ENCODE measurements at places on chromosomes 16 and 17. TPM values are rescaled to one million over a fixed set of nuclear protein-coding genes. Genes with fewer than 3 reads are reported as not detected.
A peak's percentile ranks its signal among the peaks of the same experiment; 100 is the strongest.

DNA sequence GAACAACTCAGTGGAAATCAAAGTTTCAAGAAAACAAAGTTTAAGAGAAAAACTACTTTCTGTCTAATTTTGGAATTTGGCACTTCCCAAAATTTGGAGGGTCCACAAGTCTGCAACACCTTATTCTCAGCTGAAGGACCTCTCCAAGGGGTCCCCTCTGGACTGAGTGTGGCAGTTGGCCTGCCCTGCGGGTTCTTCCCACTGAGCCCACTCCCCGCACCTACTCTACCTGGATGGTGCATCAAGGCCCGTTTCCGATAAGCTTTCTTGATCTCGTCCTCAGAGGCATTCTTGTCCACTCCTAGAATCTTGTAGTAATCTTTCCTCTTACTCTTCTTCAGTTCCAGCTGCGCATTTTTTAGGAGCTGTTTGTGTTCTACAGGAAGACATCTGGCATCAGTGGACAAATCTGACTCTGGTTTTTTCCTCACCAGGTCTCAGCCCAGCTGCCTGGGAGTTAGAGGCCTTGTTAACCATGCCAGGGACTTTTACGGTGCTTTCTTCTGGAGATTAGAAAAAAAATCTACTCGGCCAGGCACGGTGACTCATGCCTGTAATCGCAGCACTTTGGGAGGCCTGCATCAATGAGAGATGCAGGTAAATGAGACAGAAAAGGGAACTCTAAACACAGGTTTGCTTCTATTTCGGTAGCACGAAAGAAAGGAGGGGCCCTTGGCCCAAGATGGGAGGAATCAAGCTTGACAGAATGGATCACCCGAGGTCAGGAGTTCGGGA is 15.6 kb downstream of the CNP start:
- no peak for DNase-seq

Gene TLCD3A
- total RNA-seq, result 5.1 TPM

Gene NUPR1
- 50.2 TPM for total RNA-seq

Gene BCAR1
- total RNA-seq, result 80.3 TPM

- no peak for DNase-seq
These were observed 689.5 kb upstream of the RBFOX1 start for GRCh38 chr16:6643080-6643686.

GRCh38 chr16:12310286-12310685 is 333.8 kb downstream of the SNX29 start:
- no peak for DNase-seq

Gene SLC22A31
- total RNA-seq, result not detected

Gene AOC2
- 0.89 TPM for total RNA-seq

GRCh38 chr16:81350306-81350615 is 35.5 kb downstream of the GAN start:
- no peak for DNase-seq

DNA sequence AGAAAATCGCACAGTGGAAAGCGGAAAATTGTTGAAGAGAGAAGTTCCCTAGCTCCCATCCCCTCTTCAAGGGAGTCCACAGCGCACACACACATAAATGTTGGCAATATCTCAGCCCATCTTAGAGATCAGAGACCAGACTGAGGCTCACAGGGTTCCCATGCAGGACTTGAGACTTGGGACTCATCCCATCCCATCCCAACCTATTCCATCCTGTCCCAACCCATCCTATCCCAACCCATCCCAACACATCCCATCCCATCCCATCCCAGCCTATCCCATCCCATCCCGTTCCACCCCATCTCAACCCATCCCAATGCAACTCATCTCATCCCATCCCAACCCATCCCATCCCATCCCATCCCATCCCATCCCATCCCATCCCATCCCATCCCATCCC is 29.6 kb downstream of the GSG1L start:
- no peak for DNase-seq

DNA sequence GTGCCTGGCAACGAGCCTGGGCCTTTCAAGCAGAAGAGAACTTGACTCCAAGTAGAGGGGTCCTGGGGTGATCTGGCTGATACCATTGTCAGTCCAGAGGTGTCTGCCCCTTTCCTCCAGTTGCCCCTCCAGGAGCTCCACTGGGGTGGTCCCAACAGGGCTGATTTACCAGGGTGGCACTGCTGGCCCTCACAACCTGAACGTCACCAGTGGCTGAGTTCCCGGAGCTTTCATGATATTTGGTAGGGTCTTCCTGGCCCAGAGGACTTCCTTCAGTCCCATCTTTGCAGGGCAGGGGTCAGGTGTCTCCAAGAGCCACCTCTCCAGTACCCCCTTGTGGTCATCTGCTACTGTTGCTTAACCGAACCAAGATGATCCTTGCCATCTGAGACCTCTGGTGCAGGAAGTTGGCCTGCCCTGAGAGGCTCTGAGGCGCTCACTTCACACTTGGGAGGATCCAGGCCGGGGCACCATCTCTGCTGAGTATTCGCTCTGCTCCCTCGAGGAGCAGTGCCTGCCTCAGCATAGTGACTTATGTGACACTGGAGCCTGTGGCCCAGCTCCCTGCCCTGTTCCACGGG is 3.5 kb downstream of the LIMD2 start:
- no peak for DNase-seq

Gene COPZ2
- total RNA-seq, result 78.6 TPM

GRCh38 chr16:11417487-11417886 is 72.2 kb downstream of the RMI2 start:
- DNase-seq, result peak; percentile 85

- DNase-seq, result no peak
These were observed 229.0 kb upstream of the NLRP1 start for GRCh38 chr17:5813357-5813756.

GRCh38 chr16:11673091-11674000 is 5.1 kb downstream of the SNN start:
- DNase-seq, result no peak

- DNase-seq, result no peak
These were observed 14.5 kb upstream of the KRTAP9-2 start for GRCh38 chr17:41211845-41212466.

Gene OR2C1
- not detected for total RNA-seq

- DNase-seq, result no peak
These were observed 67.1 kb upstream of the ZNF469 start for GRCh38 chr16:88315543-88316105.

Gene CCL14
- 6.7 TPM for total RNA-seq

DNA sequence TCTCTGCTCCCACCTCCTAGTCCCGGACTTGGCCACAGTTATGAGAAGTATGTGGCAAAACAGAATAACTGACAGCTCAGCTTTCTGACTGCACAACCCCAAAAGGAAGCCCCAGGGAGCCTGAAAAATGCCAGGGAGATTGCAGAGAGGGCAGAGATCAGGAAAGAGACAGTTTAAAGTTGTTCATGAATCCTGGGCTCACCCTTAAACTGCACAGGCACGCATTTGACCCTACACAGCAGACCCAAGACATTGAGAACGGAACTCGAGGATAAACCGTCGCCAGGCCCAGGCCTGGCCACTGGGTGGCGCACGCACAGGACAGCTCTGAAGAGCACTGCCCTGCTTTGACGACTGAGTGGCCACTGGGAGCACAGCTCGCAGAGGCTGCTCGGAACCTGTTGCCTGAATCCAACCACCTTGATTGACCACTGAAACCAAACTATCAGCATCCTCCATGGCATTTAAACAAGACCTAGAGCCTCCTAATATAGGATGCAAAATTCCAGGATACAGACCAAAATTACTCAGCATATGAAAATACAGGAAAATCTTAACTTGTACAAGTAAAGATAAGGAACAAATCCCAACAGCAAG is 114.0 kb downstream of the C16orf95 start:
- DNase-seq, result no peak

GRCh38 chr17:8073627-8074484 is 13.7 kb downstream of the ALOX12B start:
- peak; percentile 84 for DNase-seq

Gene TVP23A
- 0.13 TPM for total RNA-seq

- no peak for DNase-seq
These were observed 45.9 kb downstream of the ABAT start for GRCh38 chr16:8720080-8720966.

GRCh38 chr16:20675488-20676267 is 21.8 kb downstream of the ACSM1 start:
- DNase-seq, result no peak

- peak; percentile 74 for DNase-seq
These were observed 216.9 kb upstream of the GSE1 start for GRCh38 chr16:85395913-85396878.

DNA sequence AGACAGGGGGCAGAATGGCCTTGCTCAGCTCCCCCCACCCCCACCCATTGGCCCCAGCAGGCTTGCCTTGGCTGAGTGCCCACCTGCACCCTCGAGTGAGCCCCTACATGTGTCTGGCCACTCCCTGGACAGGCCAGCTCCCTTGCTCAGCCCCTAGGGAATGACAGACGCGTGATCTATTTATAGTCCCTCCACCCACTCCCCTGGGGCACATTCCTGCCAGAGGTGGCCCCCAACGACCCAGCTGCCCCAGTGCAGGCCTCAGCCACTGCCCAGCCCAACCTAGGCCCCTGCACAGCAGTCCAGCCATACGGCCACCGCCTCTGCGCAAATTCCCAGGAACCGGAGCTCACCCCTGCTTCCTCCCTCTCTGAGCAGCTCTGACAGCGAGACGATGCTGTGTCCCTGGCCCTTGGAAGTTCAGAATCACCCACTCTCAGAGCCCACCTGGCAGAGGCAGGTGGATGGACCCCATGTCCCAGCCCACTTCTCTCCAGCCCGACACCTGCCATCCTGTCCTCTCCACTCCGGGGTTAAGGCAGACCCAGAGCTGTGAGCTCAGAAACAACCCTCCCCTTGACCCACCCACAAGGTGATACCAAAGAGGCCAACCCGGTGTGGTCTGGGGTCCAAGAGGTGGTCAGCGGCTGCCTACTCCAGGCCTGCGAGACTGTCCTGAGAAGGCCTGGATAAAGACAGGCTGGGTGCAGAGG is 11.5 kb upstream of the P2RX1 start:
- DNase-seq, result no peak

DNA sequence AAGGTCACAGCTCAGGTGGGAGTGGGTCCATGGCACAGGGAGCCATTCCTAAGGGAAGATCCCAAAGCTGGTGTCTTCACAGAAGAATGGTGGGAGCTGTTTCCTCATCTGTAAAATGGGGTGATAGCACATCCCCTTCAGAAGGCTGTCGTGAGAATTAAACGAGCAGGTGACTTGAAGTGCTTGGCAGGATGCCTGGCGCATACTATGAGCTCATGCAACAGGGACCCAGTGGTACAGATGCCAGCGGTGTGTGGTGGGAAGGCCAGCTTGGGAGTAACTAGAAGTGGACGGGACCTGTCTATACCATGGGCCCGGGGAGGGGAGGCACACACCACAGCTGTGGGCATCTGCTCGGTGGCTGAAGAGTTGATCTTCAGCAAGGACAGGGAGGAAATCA is 189.3 kb upstream of the TNRC6C start:
- no peak for DNase-seq

DNA sequence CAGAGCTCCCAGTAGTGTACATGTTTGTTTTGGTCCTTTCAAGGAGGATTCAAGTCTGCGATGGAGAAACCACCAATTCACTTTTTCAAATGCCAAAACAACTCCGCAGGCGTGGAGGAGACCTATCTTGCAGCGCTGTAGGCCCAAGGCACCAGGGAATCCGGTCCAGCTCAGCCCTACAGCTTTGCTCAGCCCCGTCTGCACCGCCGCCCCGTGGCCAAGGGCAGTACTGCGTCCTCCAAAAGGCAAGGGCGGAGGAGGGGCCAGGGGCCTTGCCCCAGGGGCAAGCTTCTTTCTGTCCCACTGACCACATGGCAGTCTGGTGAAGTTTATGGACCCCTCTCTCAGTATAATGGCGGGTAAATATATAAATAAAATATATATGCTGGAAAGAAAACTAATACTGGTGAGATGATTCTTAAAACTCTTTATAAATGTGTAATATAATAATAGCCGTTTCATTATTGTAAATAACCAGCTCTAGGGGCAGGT is 709 bp upstream of the CD300LG start:
- peak; percentile 91 for DNase-seq

DNA sequence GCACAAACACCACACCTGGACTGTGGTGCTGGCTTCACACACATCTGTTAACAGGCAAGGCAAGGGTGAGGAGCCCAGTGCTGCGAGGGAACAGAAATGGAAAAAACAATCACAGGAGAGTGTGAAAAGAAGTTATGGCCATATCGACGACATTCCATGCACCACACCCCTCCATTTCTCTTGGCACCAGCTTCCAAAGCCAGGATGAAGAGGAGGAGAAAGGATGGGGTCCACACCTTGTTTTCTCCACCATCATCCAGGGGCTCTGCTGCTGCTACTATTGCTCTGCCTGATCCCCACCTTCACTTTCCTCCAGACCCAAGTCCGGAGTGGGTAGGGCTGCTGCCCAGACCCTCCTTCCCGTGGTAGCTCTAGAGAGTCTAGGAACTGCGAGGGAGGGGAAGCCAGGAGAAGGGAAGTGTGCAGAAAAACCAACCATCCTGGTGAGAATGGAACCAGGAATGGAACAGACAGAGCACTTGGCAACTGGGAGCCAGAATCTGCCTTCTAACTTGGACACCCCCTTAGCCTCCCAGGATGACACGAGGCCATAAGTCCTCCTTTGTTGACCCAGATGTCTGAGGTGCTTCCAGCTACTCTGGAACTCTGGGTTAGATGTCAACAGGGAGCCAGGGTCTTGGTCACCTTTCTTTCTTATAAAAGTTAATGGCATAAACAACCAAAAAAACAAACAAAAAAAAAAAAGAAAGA is 1.2 kb upstream of the PROCA1 start:
- no peak for DNase-seq

DNA sequence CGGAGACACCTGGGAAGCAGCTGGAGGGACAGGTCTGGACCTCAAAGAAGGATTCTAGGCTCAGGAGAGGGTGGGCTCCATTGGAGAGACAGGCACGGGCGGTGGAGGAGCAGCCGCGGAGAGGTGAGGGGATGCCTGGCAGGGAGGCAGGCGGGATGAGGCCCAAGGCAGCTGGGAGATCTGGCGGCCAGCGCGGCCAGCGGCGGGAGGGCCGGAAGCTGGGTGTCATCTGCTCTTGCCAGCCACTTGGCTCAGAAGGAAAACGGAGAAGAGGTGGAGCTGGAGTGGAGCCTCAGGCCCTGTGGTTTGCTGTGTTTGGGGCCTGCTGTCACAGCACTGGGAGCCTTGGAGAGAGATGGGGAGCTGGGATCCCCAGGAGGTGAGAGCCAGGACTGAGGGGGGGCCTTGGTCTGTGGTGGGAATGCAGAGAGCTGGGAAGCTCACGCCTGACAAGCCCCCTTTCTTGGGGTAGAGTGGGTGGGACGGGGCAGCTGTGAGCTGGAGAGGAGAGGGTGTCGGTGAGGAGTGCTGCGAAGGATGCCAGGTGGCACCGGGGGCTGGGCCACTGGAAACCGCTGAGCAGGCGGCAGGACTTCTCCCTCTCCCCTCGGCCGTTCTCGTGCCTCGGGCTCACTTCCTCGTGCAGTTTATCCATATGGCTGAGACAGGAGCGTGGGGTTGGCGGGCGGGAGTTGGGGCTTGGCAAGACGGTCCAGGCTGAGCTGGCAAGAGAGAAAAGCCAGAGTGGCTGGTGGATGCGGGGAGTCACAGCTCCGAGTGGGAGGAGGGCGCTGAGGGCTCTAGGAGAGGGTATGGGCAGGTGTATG is 8.0 kb downstream of the TBC1D24 start:
- DNase-seq, result no peak

Data from cardiac septum (tissue), 1 donor.